A549 (cell line): ENCODE measurements at places on chromosomes 3 and 15. TPM values are rescaled to one million over a fixed set of nuclear protein-coding genes. Genes with fewer than 3 reads are reported as not detected.

Gene CRABP1
- polyA plus RNA-seq: 0.79 to 1.1 TPM (median 1.0 TPM) in 3 replicates

Gene FRMD4B
- polyA plus RNA-seq: 0.47 to 0.92 TPM (median 0.57 TPM) in 3 replicates

Gene AHSG
- 0.05 to 0.08 TPM in 2 of 3 replicates, not detected in the other for polyA plus RNA-seq

Gene CAMK2N2
- 0.71 to 0.88 TPM (median 0.84 TPM) in 3 replicates for polyA plus RNA-seq

Gene BNC1
- polyA plus RNA-seq: 0.22 to 0.43 TPM (median 0.28 TPM) in 3 replicates

Gene ISL2
- 2.6 to 3.8 TPM (median 3.2 TPM) in 3 replicates for polyA plus RNA-seq

Gene IGSF11
- polyA plus RNA-seq: 5.0 to 5.2 TPM (median 5.1 TPM) in 3 replicates

DNA sequence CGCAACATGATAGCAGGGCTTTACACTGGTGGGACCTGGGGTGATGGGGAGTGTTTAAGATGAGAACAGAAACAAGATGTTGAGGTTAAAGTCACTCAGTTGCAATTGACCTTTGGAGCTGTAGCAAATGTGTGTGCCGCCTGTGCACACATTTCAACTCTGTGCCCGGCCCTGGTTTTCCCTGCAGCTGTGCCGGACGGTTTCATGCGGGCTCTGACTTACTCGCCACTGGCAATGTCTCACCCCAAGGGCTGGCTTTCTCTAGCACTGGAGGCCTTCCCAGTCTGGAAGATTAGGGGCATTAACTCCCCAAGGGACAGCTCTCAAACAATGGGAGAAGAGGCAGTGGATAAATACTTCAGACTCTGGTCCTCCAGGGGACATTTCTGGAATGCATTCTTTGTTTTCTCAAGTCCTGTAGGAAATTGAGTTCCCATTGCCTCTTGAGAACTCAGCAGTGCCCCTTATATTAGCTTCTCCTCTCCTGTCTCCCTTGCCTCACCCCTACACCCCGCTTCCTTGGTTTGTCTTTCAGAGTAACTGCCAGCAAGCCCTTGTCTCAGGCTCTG is 152.5 kb downstream of the EDEM1 start:
- DNase-seq: no peak

DNA sequence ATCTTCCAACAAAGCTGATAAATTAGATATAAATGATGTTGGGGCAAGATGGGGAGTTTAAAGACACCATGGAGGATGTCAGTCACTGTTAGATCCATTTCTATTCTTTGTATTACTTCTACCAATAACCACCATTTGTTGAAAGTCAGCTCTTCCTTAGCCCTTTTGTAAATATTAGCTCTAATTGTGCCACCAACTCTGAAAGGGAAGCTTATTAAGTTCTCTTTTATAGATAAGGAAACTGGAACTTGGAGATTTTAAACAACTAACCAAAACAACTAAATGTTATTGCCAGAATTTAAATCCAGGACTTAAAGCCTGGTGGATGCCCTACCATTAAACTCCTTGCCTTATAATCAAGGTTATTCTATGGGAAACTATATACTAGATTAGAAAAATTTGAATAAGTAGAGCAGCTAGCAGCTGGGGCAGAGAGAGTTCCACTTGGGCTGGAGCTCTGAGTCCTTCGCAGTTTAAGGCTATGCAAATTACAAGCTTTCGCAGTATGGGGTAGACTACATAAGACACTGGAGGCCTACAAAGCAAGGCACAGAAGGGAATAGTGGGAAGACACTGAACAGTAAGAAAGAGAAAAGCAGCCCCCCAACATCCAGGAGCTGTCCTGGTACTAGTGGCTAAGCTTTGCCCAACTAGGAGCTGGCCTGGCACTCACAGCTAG is 52.6 kb downstream of the TM4SF18 start:
- no peak for DNase-seq

- no peak for DNase-seq
Measured at GRCh38 chr3:72465853-72466252, 382.4 kb downstream of the SHQ1 start.

DNA sequence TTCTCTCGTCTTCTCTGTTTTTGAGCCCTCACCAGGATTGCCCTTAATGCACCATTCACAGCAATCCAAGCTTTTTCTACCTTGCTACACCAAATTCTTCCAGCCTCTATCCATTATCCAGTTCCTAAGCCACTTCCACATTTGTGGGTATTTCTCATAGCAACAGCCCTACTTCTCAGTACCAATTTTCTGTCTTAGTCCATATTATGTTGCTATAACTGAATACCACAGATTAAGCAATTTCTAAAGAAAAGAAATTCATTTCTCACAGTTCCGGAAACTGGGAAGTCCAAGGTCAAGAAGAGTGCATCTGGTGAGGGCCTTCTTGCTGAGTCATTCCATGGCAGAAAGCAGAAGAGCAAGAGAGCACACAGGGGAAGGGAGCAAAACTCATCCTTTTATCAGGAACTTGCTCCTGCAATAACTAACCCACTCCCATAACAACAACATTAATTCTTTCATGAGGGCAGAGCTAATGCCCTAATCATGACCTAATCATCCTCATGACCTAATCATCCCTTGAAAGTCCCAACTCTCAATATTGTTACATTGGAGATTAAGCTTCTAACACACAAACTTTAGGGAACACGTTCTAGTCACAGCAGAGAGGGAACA is 9.7 kb upstream of the EIF1B start:
- DNase-seq: no peak

- no peak for DNase-seq
Measured at GRCh38 chr3:37994639-37994972, 4.0 kb downstream of the VILL start.
